ENCODE measurements at places on chromosomes 11 and 22.

DNA sequence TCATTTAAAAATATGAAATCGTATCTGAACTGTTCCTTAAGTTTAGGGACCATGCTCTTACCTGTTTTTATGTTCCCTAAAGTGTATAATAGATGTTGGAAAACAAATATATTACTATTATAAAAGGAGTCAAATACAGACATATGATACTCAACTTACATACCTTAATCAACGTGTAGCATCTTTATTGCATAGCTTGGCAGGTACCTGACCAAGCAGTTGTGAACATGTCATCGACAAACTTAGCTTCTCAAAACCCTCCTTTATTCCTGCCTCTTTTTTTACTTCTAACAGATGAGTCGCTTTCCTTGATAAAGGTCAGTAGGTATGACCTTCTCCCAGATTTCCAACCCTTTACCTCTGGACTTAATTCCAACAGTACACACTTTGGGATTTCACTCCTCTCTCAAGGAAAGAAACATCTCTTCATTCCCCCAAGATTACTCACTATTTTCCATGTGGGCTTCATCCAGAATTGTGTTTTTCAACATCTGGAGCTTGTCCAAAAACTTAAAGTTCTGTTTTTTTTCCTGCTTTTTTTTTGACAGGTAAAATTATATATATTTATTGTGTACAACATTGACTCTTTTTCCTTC lies 11.9 kb downstream of the HIPK3 start:
- DNase-seq, result no peak

DNA sequence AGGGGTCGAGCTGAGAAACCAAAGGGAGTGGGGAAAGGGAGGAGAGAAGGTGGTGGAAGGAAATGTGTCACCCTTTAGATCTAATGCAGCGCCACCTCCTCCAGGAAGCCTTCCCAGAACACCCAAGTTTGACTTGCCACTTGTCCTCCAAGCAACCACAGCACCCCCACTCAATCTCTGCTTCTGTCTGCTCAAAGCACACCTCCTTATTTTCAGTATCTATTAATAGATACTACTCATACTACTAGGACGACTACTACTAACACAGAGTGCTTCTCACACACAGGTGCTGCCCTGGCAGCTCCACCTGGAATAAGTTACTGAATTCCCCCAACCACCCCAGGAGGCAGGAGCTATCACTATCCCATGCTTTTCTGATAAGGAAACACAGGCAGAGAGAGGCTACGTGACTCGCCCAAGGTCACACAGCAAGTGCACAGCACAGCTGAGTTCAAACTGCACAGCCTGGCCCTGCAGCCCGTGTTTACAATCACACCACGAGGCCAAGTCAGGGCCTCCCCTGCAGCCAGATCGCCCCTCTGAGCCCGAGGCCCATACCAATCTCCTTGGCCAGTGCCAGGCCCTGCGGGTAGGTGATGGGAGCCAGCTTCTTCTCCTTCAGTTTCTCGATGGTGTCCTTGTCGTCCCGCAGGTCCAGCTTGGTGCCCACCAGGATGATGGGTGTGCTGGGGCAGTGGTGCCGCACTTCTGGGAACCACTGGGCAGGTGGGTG lies 13.2 kb downstream of the RAC2 start:
- no peak for DNase-seq

GRCh38 chr11:106553304-106553703 lies 465.0 kb downstream of the GUCY1A2 start:
- no peak for DNase-seq

GRCh38 chr22:45784357-45785277 lies 113.0 kb downstream of the ATXN10 start:
- DNase-seq, result peak; percentile 22

DNA sequence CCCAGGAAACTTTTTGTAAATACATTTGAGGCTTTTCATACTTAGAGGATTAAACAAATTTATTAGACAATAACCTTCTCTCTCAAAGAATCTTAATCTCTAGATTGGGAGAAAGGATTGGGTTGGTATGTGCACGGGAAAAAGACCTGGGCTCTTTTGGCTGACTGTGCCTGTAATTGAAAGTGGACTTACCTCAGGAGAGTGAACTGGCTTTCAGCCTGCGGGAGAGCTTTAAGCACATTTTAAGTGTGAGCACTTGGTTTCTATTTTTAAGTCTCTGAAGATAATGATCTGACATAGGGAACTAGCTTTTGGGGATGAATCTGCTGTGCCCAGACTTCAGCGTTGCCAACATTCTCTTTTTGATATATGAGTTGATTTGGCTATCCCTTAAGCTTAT lies 35.8 kb downstream of the UVRAG start:
- DNase-seq, result peak; percentile 28

GRCh38 chr11:73343076-73343873 lies 32.9 kb upstream of the RELT start:
- DNase-seq, result no peak

DNA sequence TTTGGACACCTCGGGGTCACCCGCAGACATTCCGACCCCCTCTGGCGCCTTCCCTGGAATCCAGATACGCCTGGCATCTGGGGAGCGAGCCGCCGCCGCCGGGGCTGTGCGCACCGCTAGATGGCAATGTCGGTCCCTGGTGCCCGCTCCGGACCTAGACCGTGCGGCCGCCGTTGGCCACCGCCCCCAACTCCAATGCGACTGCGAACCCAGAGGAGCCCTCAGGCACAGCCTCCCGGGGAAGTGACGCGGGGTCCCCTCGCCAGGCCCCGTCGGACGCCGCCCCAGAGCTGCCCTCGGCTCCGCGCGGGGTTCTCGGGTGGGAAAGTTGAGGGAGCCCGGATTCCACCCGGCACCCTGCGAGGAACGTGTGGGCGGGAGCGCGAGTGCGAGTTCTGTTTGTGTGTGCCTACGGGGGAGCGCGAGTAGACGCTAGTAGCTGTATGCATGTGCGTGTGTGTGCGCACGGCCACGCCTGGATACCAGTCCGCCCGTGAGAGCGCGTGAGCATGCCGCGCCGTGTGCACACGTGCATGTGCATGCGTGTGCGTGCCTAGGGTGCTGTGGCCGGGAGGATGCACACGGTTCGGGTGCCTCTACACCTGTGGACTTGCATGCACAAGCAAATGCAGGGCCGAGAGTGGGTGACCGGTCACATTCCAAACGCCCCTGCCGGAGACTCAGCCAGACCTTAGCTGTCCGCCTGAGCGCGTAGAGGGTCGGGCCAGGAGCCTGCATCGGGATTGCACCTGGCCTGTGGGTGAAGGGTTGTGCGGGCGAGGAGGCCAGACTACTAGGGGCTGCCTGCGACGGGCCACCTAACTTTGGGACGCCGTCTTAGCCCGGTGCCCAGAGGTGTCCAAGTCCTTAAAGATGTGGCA lies 1.9 kb downstream of the CHRM4 start:
- peak; percentile 17 for DNase-seq

GRCh38 chr11:119778391-119779194 lies 49.6 kb upstream of the NECTIN1 start:
- DNase-seq, result no peak

DNA sequence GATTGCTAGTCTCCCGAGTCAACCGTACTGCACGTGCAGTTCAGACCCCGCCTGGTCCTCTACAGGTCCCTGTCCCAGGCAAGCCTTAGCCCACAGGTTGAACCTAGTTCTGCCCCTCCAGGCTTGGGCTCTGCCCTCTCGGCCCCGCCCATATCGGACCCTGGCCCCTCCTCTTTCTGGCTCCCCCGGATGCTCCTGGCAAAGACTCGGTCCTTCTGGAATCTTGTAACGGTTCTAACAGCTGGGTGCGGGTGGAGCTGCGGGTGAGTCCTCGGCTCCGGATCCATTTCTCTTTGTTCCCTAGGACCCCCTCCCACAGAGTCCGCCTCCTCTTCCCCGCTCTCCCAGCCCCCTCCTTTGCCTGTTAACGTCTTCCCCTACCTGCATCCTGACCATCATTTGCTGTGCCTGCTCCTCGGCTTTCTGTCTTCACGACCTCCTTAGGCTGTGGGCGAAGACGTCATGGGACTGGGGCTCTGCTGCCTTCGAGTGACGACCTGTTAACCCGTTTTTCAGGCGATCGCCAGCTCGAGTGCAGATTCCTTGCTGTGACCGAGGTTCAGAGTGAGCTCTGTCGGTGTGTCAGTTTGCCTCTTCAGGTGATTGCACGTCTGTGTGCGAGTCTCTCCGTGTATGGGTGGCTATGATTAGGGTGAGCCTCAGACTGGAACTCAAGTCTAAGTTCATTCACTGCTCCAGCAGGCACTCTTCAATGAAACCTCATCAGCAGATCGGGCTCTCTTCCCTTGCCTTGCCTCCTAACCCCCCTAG lies at the start of gene DNHD1:
TSS of gene DNHD1 (plus strand) at position 212 of the 771 bp plus-strand sequence. CDS start 936 bp downstream, outside the sequence.
- DNase-seq, result no peak

DNA sequence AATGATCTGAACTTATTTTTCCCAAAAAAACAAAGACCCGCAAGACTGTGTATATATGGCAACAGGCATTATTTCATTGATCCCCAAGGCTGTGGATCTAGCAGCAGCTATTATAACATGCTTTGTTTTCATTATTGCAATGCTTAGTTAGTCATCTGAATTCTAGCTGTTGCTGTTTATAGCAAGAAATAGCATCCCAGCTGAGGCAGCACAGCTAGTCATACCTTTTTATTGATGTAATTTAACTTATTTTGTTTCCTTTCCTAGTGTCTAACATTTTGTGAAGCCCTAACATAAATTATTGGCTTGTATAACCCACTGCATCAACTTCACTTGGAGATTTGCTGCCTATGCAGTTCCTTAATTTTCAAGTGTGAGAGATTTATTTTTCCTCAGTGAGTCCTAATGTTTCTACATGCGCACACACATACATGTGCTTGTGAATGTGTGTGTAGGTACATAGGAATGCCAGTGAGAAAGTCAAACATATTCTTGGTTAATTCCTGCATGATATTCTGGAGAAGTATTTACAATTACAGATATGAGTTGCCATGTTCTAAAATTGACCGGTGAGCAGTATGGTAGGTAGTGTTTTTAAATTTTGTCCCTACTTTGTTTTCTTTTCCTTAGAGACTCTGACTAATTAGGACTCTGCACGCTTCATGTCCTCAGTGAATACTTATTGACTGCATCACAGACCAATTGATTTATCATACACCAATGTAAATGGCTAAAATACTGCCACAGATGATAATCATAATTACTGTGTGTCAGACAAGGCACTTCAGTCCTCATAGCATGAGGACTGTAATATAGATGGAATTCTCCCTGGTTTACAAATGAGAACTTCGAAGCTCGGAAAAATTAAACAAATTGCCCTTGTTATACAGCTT lies 119.3 kb downstream of the WNT11 start:
- no peak for DNase-seq

- no peak for DNase-seq
Measured at GRCh38 chr11:767238-767637, 10.0 kb downstream of the GATD1 start.

- DNase-seq, result no peak
Measured at GRCh38 chr22:49772692-49773091, 55.0 kb downstream of the BRD1 start.

DNA sequence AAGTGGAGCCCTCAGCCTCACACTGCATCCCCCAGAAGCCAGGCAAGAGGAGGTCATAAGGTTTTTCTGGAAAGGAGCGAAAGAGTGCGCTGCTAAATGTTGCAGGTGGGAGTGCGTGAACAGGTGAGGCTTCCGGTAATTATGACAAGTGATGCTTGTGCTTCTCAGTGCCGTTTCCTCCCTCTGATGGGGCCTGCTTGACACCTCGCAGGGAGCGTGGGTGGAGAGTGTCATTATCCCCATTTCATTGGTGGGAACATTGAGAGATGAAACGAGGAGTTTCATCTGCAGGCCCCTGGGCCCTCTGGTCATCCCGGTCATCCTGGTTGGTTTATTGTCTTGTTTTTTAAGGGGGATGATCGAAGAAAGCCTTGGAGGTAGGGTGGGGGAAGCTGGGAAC lies 57.5 kb downstream of the BCR start:
- no peak for DNase-seq

GRCh38 chr11:12871788-12872321 lies 137.3 kb upstream of the RASSF10 start:
- no peak for DNase-seq

DNA sequence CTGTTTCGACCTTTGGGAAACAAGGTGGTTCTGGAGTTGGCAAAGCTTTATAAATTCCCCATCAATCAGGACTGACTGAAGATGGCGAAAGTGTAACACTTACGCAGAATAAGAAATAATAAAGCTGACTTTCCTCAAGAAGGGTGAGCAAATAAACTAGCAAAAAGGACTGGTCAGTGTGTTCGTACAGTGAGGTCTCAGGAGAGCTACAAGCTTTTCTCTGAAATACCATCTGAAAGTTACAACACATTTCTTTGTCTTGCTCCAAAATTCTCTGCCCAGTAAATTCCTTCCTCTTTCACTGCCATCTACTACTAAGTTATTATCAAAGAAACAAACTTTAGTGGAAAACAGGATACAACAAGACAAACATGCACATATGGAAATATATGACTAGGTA lies 13.4 kb downstream of the PITPNB start:
- no peak for DNase-seq
